ENCODE measurements at places on chromosomes 1 and 21.

DNA sequence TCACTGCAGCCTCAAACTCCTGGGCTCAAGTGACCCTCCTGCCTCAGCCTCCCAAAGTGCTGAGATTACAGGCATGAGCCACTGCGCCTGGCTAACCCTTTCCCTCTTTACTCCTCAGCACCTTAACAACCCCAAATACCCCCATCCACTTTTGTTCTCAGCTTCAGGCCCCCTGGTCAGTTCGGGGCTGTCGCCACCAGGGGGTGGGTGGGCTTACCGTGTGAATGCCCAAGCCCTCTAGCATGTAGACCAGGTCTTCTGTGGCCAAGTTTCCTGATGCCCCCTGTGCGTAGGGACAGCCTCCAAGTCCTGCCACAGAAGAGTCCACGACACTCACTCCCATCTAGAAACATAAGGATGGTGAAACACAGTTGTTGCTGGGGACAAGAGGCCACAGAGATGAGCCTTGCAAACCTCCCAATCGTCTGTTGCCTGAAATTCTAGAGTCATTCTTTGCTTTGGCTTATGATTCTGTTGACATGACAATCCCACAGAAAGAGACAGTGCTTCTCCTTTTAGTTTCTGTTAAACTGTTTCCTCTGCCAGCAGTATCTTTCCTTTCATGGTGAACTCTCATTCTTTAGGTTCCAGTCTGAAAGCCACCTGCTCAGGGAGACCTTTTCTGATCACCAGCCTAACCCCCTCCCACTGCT lies 3.8 kb upstream of the GALE start:
- no peak for DNase-seq

- no peak for DNase-seq
Observed at GRCh38 chr21:28310171-28310685, 682.4 kb downstream of the LTN1 start.

DNA sequence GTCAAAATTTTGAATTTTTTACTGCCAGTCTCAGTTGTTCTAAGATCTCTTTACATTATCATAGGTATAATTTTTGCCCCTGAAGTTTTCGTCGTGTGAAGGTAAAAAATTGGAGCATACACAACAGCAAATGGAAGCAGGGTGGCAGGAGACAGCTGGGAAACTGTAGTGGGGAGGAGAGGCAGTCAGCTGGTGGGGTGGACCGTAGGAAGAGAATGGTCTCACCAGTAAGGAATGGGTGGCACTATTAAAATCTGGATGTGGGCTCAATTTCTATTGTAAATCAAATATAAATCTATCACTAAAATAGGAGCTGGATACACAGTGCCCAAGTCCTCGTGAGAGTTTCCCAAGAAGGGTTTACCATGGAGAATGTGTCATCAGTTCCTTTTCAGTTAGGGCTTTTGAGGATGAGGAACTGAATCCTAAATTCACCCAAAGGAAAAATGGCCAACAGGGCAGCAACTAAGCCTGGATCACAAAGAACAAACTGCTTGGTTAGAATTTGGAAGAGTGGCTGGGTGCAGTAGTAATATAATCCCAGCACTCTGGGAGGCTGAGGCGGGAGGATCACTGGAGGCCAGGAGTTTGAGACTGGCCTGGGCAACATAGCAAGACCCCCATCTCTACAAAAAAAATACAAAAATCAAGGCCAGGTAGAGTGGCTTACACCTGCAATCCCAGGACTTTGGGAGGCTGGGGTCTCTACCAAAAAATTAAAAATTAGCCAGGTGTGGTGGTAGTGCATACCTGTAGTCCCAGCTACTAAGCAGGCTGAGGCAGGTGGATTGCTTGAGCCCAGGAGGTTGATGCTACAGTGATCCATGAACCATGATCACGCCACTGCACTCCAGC lies 10.5 kb upstream of the IRF2BP2 start:
- DNase-seq: no peak

- no peak for DNase-seq
Observed at GRCh38 chr1:151327903-151328674, 873 bp upstream of the PI4KB start.

GRCh38 chr1:22323846-22324504 lies 127.7 kb upstream of the ZBTB40 start:
- no peak for DNase-seq
